ENCODE measurements at places on chromosomes 5 and 9.

- DNase-seq, result no peak
Measured at GRCh38 chr9:104090578-104090977, 3.5 kb upstream of the SMC2 start.

DNA sequence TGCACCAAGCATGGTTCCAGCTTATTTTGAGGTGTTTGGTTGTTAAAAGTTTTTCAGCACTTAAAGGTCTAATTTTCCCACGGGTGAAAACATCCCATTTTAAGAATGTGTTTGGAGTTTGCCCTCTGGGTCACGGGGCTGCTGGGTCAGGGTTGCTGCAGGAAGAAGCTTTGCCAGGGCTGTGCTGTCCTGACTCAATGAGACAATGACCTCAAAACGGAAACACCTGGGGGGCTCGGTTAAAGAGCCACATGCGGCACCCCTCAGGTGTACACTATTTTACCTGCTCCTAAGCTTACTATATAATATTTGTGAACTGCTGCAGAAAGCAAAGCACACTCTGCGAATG, 27.6 kb downstream of the UBE2QL1 start:
- no peak for DNase-seq

DNA sequence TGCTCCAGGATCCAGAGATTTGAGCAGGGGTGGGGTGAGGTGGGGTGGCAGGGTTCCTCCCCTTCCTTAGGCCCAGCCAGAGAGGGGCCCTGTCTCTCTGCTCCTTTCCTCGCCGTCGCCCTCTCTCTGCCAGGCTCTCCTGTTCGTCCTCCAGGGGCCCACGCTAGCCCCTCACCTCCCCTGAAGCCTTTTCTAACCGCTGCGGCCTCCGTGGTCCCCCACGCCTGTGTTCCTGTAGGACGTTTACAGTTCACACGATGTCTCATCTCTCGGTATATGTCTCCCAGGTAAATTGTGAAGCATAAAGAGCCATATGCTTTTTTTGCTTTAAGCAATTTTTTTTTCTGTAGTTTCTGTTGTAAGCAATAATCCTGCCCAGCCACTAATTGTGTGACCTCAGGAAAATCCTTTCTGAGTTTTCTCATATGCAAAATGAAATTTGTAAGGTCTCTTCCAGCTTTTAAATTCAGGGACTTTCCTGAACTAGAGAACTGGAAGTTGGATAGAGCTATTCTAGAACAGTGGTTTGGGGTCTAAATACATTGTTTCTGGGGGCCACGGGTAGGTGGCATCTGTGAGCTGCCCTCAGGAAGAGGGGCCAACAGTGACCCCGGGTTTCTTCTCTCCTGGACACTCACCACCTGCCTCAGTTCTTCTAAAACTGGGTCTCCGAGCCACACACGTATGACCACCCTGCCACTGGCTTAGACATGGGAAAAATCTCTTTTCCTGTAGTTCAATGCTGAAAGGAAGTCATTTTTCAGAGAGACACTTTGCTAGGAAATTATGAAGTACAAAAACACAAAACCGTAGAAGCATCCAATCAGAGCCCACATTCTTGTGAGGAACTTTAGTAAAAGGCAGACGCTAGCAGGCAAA, 50.2 kb upstream of the ZNF366 start:
- DNase-seq, result no peak

DNA sequence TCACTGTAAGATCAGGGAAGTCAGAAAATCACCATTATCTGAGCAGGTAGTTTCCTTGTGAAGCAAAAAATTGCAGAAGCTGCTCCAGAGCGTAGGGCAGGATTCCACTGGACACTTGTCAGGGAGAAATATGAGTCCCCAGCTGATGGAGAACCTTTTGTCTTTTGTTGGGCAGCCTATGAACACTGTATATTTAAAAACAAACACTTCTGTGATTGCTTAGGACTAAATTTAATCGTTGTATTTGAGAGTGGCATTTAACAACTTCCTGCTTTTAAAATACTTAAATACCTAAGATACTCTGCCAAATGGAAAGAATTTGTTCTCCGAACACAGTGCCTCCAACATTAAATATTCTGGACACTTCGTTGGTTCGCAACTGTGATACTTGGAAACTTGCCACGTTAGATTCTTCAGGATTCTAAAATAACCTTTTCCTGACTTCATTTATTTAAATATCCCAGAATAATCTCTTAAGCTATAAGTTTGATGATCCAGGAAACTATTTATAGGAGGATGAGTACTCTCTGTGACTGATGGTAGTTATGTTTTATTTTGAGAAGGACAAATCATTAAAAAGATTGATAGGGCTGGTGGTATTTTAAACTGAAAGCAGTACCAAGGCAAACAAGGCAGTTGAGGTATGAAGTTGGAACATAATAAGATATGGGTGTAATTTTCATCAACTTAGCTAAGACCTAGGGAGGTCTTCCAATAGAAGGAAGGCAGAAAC, 2.7 kb upstream of the HSPA4 start:
- peak; percentile 87 for DNase-seq

DNA sequence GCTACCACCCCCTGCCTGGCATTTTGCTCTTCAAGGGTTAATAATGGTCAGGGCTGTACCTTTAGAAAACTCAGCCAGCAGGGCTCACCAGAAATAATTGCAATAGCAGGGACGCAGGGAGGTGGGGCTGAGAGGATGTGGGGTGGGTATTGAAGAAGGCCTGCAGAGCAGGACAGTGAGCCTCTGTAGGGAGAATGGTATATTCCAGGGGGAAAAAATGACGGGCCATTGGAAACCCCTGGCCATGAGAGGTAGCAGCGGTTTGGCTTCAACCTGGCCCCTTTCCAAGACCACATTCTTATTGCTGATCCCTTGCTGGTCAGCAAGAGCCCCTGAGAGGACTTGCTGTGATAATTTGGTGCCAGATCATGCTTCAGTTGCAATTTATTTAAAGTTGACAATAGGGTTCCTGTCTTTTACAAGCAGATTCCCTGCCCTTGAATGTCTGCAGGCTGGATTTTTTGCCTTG, 36.7 kb upstream of the CTNNA1 start:
- no peak for DNase-seq

DNA sequence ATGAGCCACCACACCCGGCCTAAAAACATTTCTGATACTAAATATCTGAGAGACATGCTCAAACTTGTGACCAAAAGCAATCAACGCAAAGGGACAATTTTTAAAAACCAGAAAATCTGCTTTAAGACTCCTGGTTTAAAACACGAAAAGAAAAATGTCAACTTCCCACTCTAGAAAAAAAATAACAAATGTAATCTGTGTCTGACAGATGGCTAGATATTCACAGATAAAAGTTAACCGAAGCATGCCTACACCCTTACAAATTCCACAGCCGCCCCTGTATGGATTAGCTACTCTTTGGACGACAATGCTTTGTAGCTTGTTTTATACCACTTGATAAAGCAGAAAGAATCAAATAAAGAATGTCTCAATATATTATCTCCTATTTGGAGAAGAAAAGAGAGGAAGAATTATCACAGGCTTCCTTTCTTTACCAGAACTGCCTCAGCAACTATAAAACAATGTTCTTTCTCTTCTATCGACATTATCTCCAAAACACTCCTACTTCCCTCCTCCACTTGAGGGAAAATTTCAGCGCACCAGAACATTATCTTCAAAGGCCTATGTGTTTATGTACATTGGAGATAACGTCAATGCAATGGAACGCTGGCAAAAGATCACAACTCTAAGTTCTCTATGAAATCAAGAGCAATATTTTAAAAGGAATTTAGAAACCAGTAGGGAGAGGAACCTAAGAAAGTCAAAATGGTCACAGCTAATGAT, 26.2 kb downstream of the CEMIP2 start:
- DNase-seq, result peak; percentile 73

- DNase-seq, result no peak
Measured at GRCh38 chr9:113153599-113153998, 2.8 kb downstream of the SLC31A2 start.

DNA sequence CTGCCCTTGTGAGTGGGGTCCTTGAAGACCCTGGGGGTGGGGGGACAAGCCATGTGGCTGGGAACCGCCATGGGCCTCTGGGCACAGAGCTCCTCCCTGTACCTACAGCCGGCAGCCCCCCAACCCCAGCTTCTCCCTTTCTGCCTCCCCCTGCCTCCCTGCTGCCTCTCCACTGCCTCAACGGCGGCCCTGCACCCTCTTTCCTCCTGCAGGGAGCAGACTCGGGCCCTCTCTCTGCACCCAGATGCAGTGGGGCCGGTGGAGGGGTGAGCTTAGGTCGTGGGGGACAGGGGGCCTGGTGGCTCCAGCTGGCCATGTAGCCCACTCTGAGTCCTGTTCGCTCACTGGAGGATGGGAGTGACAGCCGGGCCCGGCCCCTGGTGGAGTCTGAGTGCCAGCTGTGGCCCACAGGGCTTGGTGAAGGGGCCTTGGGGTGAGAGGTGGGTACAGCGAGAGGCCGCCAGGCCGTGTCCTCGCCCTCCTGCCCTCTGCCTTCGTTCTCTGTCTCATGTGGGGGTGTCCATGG, 139.3 kb upstream of the COL5A1 start:
- DNase-seq, result no peak

DNA sequence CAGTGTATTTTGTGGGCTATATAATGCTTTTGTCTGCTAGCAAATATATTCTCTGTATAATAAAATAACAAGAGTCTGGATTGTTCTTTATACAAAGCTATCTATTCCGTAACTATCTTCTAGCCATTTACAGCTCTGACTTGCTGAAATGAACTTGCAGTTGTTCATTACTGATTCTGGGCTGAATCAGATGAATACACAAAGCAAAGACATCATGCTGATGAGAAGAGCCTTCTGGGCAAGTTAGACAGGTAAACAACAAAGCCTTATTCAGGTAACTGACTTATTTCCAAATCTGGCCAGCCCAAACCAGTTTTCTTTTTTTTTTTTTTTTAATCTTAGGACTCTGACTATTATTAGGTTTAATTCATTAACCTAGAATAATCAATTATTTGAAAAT, 255.5 kb downstream of the KIAA0825 start:
- peak; percentile 46 for DNase-seq

- no peak for DNase-seq
Measured at GRCh38 chr9:17600962-17601593, 22.2 kb downstream of the SH3GL2 start.

DNA sequence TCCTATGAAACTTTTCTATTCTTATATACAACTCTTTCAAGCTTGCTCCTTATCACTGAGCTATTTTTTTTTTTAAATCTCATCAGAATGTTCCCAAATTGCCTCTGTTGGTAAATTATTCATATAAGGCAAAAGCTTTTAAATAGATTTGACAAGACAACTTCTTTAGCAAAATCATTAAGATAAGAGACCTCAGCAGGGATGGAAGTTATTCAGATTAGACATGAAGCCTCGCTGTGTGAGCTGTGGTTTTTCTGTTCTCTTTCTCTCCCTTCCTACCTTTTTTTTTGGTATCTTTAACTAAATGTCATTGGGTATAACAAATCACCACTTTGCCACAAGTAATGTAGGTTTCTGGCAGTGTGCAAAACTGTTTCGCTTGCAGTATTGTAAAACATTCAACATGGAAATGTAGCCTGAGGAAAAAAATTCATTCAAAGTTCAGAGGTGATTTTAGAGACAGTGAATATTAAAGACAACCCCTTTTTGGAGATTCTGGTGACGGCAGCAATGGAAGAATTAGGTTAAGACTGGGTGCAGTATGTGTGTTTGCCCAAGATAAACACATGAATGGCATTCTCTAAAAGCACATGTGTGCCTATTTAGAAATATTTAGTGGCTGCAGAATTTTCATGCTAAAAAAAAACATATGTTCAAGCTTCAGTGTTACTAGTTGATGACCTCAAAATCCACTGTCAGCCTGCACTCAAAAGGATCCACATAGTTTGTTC, 467.1 kb downstream of the ZNF608 start:
- no peak for DNase-seq

DNA sequence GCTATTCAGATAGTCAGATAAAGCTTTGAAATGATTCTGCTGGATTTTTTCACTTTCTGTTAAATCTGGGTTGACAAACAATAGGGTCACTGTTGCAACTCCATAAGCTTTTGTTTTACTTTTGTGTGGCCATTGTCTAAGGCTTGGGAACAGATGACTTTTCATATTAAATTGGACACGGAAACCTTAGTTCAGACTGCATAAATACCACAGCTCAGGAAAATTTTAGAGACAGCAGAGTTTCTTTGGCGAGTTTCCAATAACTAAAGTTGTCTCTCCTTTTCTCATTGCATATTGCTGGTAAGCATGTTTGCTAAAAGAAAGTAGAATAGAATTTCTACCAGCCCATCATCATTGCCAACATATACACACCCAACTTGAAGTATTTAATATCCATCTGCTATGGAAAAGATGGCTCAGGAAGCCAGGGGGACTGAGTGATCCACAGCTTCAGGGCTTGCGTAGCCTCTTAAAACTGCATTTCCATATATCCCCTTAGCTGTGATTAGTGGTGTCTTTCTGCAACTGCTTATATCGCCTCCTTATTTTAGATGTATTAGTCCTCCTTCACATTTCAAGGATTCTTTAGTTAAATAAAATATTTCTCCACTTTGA, 168.2 kb downstream of the ARHGAP26 start:
- DNase-seq, result no peak

- DNase-seq, result no peak
Measured at GRCh38 chr5:107874795-107875194, 204.1 kb upstream of the EFNA5 start.

GRCh38 chr9:12922224-12922866, 147.5 kb downstream of the LURAP1L start:
- no peak for DNase-seq
